ENCODE measurements at places on chromosomes 7 and 10. TPM values are rescaled to one million over a fixed set of nuclear protein-coding genes. Genes with fewer than 3 reads are reported as not detected.

Gene CTAGE4
- not detected for total RNA-seq

Gene IL15RA
- 2.8 TPM for total RNA-seq

Gene AGAP6
- 8.6 TPM for total RNA-seq

Gene SCRN1
- total RNA-seq = 57.0 TPM

Gene HOXA6
- 1.9 TPM for total RNA-seq

Gene TMEM176A
- not detected for total RNA-seq

Gene DENND2A
- 0.41 TPM for total RNA-seq

All from A549 treated with ZK216348 at 1 μM for 4 hours (cell line).